GM12865 (cell line): ENCODE measurements at places on chromosomes 16 and 17.

- DNase-seq = no peak
Measured at GRCh38 chr16:73420244-73420643, 372.3 kb upstream of the ZFHX3 start.

DNA sequence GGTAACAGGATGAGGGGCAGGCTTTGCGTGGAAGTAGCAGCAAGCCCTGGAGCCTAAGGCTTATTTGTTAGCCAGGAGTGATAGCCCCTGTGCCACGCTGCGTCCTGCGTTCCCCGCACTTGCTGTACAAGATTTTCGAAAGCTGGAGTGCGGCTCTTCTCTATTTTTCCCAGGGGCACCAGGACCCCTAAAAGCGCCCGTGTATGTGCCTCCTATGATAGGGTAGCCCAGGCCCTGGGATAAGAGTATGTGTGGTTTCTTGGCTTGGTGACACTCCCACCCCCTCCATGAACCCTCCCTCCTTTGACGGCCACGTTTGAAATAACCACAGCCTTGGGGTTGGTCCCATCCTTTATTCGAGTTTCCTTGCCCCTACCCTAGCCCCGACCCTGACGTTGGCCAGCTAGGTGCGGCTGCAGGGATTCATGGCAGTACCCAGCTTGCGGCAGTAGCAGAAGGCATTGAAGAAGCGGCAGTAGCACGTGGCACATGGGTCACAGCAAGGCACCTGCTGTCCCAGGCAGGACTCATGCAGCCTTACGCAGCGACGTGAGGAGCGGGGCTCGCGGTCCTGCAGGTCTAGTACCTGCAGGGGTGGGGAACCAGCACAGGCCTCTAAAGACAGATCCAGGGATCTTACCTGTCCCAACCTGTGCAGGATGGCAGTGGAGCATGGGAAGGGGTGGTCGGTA lies 968 bp downstream of the AGRP start:
- DNase-seq = peak; percentile 38

DNA sequence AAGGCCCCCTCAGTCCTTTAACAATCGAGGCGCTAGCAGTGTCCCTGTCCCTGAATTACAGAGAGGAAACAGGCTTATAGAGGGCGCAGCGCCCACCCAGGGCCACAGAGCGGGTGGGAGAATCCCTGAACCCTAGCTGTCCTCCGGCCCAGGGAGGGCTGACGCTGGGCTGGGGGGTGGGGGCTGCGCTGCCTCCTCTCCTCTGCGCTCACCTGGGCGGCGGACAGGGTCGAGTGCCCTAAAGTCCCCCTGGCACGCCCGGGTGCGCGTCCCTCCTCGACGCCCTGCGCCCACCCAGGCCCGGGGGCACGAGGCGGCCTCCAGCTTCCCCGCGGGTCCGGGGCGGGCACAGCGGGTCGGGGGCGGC lies 200.4 kb upstream of the N4BP1 start:
- DNase-seq = no peak

- no peak for DNase-seq
Measured at GRCh38 chr16:51949282-51949681, 597.7 kb downstream of the TOX3 start.

GRCh38 chr16:79821911-79822310 lies 221.4 kb upstream of the MAF start:
- DNase-seq = no peak

- DNase-seq = no peak
Measured at GRCh38 chr16:71259086-71259485, 28.6 kb upstream of the HYDIN start.

DNA sequence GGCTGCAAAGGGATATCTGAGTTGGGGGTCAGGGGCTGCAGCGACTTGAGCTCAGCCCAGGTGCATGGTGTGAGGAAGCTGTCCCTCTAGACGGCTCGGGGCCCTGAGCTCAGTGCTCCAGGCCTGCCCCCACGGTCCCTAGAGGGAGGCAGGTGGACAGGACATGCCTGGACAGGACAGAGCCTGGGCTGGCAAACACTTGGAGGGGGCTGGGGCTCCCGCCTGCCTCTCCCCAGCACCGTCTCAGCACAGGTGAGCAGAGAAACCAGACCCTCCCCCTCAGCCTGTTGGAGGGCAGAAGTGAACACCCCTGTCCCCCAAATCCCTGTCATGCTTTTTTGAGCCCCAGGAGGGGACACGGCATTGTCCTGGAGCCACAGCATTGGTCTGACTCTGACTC lies 11.4 kb upstream of the SLC38A10 start:
- no peak for DNase-seq

- DNase-seq = peak; percentile 75
Measured at GRCh38 chr16:10521681-10522274, 58.6 kb downstream of the EMP2 start.

DNA sequence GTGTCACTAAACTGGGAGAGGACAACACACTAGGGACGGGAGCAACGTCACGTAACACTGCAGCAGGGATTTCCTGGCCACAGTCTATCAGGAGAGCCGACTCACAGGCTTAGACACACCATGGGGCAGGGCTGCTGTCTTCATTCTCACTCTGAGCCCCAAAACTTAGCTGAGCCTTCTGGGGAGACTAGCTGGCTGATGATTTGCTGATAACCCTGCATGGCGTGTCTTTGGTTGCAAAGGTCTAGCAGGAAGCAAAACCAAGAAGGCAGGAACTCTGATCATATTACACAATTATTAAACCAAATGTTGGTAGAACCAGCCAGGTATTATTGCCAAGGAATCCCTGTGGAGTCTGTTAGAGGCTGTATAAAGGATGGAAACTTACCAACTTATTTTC lies 345.0 kb downstream of the SLC39A11 start:
- DNase-seq = no peak

- no peak for DNase-seq
Measured at GRCh38 chr17:31428512-31428911, 37.0 kb downstream of the RAB11FIP4 start.

- peak; percentile 86 for DNase-seq
Measured at GRCh38 chr17:48841395-48841831, 10.6 kb downstream of the CALCOCO2 start.

DNA sequence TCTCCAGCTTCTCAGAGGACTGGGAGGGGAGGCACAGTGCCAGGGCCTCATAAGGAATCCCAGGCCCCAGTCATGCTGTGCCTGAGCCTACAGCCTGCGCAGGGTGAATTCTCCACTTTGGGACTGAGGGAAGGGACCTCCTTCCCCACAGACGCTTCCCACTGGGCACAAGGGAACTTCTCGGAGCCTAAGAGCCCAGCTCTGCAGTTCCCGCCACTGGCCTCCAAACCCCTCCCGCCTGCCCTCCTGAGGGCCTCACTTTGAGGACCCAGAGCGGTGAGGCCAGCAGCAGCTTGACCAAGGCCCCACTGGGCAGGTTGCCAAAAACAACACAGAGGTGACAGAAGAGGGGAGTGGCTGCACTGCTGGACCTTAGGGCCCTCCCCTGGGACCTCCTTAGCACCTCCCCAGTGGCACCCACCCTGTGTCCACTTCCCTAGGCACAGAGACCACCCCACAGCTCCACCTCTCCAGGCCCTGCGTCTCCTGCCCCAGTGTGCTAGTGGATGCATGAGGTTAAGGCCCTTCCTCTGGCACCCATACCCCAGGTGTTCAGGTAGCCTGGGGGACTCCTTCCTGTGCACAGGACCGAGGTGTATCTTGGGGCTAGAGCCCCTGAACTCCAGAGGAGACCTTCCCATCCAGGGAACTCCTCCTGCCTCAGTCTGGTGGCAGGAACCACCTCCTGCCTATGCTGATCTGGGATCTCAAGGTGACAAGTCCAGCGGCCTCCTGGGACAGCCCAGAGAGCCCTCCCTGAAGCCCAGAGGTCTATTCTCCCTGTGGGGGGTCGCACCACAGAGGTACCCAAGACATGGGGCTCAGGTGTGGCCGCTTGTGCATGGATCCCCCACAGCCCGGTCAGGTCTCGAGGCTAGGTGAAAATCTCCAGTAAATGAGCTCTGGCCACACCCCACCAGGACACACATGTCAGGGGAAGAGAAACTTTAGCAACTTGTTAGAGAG lies 3.4 kb downstream of the CASKIN2 start:
- no peak for DNase-seq

GRCh38 chr16:87499189-87499486 lies 6.3 kb upstream of the ZCCHC14 start:
- DNase-seq = no peak

DNA sequence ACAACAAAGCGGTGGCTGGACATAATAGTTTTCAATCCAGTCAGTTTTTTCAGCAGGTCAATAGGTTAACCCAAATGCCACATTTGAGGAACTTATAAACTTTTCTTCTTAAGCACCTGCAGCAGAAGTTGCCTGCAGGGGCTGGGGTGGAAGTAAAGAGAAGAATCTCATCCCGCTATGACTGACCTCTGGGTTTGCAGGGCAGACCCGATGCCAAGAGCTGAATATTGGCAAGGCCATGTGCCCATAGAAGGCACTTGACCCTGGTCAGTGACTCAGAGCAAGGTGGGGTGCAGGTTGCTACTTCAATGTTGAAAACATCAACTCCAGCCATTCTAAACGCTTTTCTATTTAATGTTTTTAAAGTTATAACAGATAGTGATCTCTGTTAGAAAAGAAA lies 17.9 kb upstream of the SMPD3 start:
- no peak for DNase-seq

DNA sequence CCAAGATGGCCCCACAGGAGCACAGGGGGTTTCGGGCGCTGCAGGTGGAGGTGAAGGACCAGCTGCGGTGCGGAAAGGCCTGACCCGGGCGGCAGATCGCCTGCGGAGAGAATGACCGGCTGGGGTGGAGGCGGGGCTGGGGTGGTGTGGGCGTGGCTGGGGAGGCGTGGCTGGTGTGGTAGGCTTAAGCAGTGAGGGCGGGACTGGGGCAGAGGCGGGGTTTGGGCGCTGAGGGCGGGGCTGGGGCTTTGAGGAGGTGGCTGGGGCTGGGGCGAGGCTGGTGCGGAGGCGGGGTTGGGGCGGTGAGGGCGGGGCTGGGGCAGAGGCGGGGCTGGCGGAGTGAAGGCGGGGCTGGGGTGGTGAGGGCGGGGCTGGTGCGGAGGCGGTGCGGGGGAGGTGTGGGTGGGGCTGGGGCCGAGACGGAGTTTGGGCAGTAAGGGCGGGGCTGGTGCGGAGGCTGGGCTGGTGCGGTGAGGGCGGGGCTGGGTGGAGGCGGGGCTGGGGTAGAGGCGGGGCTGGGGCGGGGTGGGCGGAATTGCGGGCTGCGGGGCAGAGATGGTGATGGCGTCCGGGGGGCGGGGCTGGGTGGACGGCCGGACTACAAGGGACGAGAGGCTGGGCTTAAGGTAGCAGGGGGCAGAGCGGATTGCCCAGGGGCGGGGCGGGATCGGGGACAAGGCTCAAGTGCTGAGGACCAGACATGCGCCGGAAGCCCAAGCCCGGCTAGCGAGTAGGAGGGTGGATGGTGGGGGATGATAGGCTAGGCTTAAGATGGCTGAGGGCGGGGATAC lies 9.9 kb upstream of the GSDMA start:
- DNase-seq = peak; percentile 98

DNA sequence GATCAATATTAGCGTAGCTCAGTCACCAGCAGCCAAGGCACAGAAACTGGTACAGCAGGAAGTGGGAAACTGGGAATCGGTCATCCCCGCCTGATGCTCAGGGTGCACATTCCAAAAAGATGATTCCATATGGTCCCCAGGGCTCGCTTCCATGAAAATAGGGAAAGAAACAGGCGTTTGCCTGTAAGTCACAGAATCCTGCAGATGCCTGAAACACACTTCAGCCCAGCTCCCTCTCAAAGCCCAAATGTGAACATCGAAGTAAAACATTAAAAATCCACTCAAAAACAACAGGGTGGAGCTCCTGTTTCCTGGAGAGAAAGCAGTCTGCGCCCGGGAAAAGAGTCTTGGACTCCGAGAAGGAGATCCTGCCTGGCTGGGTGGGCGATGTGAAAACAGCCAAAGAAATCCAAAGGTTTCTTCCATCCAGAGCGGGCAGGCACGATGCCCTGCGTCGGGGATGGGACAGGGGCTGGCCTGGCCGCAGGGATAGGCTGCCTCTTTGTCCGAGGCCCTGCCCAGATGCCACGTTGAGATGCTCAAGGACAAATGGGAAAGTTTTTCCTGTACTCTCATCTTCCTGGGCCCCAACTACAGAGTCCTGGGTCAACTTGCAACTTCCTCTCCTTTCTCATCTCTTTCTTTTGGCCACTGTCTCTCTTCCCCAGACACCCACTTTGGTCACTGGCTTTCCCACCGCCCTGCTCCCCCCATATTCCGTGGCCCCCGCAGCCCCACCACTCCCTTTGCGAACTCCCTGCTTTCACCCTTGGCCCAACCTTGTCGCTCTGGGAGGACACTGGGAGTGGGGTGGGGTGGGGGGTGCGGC lies 743 bp downstream of the WIPI1 start:
- peak; percentile 37 for DNase-seq

GRCh38 chr17:68509141-68510057 lies 2.8 kb upstream of the PRKAR1A start:
- peak; percentile 55 for DNase-seq

GRCh38 chr17:78271419-78272170 lies 40.2 kb downstream of the TMEM235 start:
- DNase-seq = no peak

- DNase-seq = peak; percentile 72
Measured at GRCh38 chr16:69286941-69287713, 24.0 kb upstream of the VPS4A start.

DNA sequence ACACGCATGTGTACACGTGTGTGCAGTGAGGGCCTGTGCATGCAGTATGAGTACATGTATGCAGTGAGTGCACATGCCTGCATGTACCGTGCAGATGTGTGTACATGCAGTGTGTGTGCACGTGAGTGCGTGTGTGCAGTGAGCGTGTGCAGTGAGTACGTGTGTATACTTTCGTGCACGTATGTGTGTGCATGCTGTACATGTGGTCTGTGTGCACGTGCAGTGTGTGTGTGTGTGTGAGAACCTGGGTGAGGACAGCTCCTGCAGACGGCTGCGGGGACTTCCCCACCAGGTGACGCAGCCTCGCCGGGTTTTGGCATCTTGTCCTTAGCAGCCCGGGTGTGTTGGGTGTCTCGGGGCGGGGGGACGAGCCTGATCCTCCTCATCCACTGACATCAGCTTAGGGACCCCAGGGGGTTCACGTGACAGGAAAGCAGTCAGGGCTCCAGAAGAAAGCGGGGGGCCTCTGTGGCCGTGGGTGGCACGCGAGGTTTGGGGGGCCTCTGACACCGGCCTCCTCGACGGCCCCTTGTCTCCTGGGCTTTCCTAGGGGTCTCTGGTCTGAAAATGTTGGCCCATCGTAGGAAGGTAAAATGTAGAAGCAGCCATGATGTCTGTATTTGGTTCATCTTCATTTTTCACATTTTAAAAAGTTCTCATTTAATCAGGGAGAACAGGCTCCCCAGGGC lies 119.6 kb upstream of the ZNF750 start:
- DNase-seq = no peak
